Cortex of kidney (tissue), 1 donor: ENCODE measurements at places on chromosomes 11 and 22.

DNA sequence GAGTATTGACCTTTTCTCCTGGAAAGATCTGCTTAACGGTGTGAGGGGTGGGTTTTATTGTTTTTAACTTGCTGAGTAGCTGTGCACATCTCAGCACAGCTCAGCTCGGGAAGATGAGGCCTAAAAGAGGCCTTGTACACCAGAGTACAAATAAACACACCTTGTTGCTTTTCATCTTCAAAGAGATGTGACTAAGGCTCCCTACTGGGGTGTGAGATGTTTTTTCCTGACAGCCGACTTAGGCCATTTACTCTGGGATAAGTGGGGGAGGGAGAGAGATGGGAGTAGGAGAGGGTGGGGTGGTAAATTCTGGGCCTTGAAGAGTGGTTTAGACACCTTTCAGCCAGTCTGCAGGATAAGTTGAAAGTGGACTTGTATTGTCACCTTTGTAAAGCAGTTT is 2.9 kb downstream of the LDLRAD3 start:
- DNase-seq: no peak

GRCh38 chr22:37473437-37473946 is 12.7 kb downstream of the MFNG start:
- DNase-seq: no peak

- no peak for DNase-seq
These were observed 34.5 kb downstream of the KIAA0930 start for GRCh38 chr22:45206233-45206632.

DNA sequence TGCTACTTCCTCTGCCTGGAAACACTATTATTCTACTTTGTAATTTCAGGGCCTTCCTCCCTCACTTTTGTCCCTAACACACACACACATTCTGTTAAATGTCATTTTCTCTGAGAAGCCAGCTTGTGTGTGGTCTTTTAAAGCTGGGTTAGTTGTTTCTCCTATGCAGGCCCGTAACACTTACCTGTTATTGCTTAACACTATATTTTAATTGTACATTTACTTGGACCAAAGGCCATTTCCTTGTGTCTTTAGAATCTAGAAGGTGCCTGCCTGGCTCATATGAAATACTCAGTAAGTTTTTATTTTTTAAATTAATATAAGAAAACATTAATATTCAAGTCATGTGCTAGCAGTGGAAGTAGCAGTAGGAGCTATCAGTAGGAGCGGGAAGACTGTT is 30.6 kb downstream of the FAR1 start:
- no peak for DNase-seq

DNA sequence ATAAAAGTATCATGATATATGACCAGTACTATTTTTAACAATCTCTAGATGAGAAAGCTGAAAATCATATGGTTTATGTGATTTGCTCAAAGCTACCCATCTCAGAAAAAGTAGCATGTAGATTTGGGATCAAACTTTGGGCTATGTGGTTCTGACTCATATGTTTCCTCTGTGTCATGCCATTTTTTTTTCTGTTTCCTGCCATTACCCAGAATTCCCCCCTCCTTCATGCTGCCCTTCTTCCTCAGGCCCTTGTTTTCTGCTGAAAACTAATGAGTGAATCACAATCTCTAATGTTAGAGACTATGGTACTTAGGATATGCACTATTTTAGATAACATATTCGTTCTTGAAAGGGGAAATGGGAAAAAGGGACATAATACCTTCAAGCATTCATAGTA is 80.7 kb downstream of the JRKL start:
- DNase-seq: no peak

- no peak for DNase-seq
These were observed 1.4 kb upstream of the PEX16 start for GRCh38 chr11:45918962-45919675.

GRCh38 chr22:49136041-49136815 is 691.4 kb downstream of the BRD1 start:
- no peak for DNase-seq

DNA sequence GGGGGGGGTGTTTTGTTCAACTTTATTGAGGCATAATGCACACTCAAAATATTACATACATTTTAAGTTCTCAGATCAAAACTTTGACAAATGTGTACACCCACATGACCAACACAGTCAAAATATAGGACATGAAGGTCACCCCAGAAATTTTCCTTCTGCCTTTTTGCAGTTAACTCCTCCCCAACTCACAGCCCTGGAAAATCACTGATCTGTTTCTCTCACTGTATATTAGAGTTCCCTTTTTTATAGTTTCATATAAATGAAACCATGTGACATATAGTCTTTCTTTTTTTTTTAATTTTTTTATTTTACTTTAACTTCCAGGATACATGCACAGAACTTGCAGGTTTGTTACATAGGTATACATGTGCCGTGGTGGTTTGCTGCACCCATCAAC is 4.6 kb downstream of the TMPRSS5 start:
- no peak for DNase-seq

DNA sequence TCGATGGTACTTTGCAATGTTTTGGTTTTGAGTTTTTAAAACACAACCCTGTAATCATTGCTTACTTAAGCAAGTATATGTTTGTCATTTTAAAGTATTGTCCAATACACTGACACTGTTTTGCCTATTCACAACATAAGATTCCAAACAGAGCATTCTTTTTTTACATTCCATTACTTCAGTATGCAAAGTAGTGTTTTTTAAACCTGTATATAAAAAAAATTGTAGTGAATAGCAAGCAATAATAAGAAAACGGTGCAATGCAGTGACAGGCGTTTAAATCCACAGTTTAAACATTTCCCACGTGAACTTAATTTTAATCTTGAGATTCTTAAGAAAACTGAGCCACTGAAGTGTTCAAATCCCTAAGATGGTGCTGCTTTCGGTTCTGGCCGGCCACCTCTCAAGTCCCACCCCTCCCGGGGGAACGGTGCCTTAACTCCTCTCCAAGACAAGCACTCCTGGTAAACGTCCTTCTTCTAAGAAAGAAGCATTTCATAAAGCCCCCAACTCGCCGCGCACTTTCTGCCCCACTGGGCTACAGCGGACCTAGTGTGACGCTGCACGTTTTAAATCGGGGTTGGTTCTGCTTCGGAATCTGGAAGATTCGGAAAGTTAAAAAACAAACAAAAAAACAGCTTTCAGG is 2.9 kb downstream of the PGR start:
- DNase-seq: no peak

DNA sequence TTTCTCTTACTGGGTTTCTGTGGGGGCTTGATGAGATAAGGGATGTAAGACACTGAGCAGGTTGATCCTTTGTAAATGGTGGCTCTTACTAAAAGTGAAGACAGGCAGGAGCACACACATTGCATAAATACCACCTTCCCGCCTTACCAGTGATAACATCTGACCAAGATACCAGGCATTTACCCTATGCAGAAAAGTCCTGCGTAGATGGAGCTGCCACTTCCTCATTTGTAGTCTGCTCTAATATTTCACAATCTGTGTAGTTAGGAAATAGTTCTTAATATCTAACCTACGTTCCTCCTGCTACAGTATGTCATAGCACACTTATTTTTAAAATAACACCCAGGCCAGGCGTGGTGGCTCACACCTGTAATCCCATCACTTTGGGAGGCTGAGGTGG is 23.9 kb upstream of the SWAP70 start:
- no peak for DNase-seq

- DNase-seq: no peak
These were observed 9.7 kb downstream of the EHF start for GRCh38 chr11:34630544-34630943.

- no peak for DNase-seq
These were observed 416.1 kb downstream of the MN1 start for GRCh38 chr22:27385261-27385998.

GRCh38 chr22:20238901-20239675 is 29.0 kb downstream of the RTN4R start:
- no peak for DNase-seq

GRCh38 chr11:46511342-46511741 is 82.5 kb downstream of the AMBRA1 start:
- no peak for DNase-seq

- DNase-seq: no peak
These were observed 24.7 kb downstream of the DSCAML1 start for GRCh38 chr11:117772360-117772759.

GRCh38 chr11:66280428-66280827 is 2.5 kb downstream of the CNIH2 start:
- no peak for DNase-seq

- DNase-seq: no peak
These were observed 65.4 kb downstream of the GAB2 start for GRCh38 chr11:78351979-78352841.

DNA sequence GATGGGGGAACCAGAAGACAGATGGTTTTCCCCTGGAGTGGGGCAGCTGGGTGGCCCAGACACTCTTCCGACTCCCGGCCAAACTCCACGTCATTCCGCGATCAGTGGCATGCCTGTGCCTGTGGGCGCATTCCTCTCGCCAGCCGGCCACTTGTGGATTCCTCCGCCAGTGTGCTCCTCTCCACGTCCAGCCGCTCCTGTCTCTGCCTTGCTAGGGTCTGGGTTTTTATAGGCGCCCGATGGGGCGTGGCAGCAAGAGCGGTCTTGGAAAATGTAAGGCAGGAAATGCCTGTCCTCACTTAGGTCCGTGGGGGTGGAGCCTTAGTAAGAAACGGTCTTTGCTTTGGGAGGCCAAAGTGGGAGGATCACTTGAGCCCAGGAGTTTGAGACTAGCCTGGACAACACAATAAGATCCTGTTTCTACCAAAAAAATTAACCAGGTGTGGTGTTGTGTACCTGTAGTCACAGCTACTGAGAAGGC is 81.6 kb upstream of the SEPTIN5 start:
- DNase-seq: no peak

GRCh38 chr11:73047773-73048371 is 94.2 kb downstream of the FCHSD2 start:
- DNase-seq: no peak

DNA sequence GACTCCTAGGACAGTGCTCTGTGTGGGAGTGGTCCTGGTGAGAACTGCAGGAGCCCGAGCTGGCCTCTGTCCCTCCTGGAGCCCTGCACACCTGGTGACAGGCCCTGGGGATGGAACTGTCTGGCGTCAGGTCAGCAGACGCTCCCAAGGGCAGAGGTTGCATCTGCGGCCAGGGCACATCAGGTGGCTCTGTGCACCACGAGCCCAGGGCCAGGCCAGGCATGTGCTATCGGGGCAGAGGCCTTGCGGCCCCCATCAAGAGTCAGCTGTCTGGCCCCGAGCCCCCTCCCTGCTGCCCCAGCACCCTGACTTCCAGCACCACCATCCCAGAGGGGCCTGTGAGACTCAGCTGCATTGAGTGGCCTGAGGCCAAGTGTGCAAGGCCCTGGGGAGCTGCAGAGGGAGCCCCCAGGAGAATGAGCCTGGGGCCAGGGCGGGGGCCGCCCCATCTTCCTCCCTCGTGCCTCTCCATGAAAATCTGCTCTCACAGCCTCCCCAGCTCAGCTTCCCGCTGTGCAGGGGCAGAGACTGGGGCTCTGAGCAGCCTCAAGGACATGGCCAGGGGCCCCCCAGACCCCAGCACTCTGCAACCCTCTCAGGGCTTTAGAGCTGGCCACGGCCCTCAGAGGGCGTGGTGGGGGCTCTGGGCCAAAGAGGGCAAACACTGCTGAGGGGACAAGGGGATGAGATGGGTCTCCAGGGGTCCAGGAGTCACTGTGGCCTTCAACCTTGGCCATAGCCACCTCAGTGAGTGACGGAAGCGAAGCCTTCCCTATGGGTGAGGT is 56.4 kb downstream of the RTL6 start:
- DNase-seq: no peak
